ENCODE measurements at places on chromosomes 6 and 20.

- no peak for DNase-seq
These were observed 241.4 kb downstream of the EPHA7 start for GRCh38 chr6:93177918-93178317.

DNA sequence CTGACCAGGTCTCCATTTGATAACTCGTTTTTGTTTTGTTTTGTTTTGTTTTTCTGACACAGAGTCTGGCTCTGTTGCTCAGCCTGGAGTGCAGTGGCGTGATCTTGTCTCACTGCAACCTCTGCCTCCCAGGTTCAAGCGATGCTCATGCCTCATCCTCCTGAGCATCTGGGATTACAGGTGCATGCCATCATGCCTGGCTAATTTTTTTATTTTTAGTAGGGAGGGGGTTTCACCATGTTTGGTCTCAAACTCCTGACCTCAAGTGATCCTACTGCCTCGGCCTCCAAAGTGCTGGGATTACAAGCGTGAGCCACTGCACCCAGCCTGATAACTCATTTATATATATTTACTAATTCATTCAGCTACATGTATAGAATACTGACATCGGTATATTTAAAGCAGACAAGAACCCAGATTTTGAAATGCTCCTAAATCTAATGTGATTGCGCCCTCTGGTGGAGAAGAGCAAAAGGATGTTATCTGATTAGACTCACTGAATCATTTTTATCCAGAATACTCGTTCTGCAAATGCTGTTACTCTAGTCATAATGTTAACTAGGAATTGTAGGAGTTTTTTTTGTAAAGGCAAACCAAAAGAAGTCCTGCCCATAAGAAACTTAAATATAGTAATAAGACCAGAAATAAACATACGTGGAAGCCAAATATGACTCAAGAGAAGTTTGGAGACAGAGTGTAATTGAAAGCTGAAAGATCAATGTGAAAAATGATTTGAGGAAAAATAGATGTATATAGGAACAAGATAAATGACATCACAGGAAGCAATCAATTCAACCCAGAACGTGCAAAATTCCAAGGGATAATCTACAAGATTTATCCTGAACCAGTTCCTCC is 5.3 kb upstream of the COL12A1 start:
- DNase-seq, result peak; percentile 55

DNA sequence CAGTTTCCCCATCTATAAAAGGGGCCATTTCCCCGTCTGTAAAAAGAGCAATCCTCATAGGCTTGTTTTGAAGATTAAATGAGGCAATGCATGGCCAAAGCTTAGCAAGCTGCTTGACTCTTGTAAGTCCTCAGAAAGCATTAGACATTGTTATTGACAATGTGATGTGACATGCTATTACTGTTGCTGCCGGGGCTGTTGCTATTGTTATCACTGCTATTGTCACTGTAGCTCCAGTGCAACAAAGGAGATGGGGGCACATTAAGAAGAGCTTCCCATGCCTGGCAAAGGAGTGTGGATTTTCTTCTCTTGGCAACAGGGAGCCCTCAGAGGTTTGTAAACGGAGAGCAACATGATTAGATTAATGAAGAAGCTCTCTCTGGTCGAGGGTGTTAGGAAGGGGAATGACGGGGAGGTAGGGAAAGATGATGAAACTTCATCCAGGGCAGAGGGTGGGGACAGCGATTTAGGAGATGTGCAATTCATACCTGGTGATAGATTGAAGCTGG is 33.1 kb upstream of the FAM83D start:
- no peak for DNase-seq

DNA sequence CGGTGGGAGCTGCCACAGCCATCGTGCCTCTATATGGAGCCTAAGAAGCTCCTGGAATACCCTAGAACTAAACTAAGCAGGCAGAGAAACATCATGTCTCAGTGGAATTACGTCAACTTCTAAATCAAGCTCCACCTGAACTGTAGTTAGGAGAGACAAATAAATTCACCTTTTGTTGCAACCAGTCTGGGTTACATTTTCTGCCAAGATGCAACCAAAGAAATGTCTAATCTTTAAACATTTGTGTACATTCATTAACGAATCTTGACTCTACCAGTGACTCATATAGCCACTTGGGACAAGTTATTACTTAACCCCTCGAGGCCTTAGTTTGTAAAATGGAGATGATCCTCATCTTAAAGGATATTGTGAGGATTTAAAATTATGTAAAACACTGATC is 8.9 kb downstream of the PTPRK start:
- DNase-seq, result no peak

GRCh38 chr6:29723666-29724588 is 693 bp downstream of the HLA-F start:
- DNase-seq, result peak; percentile 58

GRCh38 chr6:33654831-33655554 is 33.9 kb downstream of the ITPR3 start:
- DNase-seq, result no peak

DNA sequence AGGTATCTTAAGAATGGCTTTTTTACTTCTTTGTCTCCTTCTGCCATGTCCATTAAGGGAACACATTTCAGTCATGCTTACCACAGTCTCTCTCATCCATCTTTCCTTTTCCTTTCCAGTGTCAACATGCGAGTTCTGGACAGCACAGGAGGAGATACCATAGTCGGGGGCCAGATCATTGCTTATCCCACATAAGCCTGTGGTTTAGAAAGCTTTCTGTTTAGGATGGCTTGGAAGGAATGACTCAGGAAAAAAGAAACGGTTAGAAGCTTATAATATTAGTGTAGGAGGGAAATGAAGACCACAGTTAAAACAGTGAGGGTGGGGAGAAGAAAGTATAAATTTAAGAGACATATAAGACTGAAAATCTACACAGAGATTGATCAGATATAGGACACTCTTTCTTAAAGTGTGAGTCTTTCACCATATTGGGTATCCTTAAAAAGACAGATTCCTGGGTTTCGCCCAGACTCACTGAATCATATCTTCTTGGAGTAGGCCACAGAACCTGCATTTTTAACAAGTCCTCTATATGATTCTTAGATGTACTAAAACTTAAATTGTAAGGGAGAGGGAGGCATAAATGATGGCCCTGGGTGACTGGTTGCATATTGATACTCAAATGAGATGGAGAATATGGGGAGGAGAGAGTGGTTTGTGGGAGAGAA is 36.1 kb downstream of the DSE start:
- no peak for DNase-seq

All from effector memory CD8-positive, alpha-beta T cell (primary cell).